ENCODE measurements at places on chromosomes 1 and 21.

DNA sequence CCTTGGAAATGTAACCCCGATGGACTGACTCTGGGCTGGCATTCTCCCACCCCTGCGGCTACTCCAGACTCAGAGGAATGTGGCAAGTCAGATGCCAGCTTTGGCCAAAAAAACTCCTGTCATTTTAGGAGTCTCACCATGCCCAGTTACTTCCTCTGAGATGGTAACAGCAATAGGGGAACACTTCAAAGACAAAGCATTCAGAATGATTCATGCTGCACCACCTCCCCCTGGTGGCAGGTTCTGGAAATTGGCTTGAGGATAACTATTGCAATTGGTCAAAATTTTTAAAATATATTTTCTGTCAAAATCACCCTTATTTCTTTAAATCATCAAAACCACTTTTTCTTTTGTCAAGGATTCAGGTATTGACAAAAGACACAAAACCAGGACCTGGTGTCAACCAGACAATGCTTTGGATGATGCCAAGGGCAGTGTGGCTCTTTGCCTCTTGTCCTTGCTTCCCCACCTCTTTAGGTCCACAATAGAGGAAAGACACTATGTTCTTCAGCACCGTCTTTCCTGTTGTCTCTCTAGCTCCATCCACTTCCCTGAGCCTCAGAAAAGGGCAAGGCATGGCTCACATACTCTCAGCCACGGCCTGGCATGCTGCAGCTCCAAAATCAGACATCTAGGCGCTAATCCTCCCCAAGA lies 9.9 kb upstream of the CDCA8 start:
- no peaks in the 10 kb centered on the region for H3K27me3 ChIP-seq
- H3K4me1 ChIP-seq, result no peaks in the 10 kb centered on the region
- peaks cover 37% of the 10 kb centered on the region for H3K36me3 ChIP-seq
- peak; percentile 83 for DNase-seq

GRCh38 chr1:248926401-248927182 lies 20.6 kb downstream of the PGBD2 start:
- DNase-seq, result no peak
- H3K4me3 ChIP-seq, result no peak overlapping the region
- H3K27me3 ChIP-seq, result no peaks in the 10 kb centered on the region
- no peak overlapping the region for H3K27ac ChIP-seq
- H3K4me1 ChIP-seq, result no peaks in the 10 kb centered on the region
- H3K36me3 ChIP-seq, result no peaks in the 10 kb centered on the region

DNA sequence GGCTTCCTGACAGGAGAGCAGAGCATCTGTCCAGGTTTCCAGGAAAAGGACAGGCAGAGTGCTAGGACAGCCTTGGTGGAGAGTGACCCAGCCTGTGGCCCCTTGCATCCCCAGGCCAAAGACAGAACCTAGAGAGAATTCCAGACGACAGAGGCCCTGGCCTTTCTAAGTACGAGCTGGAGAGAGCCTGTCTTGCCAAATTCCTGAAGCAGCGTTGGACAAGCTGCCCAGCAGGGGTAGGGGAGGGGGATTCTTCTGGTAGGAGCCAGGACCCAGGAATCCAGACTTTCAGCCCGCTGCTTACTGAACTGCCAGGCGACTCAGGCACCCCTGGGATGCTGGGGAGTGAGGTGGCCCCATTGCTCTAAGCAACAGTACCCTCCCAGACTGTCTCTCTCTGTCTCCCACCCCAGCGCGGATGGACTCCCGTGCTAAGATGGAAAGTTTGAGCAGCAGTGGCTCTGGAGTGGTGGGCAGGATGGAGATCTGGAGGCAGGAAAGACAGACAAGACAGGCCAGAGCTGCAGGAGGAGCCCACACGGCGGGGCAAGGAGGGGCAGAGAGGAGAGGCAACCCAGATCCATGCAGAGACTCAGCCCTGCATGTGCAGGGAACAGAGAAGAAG lies 8.8 kb upstream of the PEAR1 start:
- H3K4me1 ChIP-seq, result peaks cover 20% of the 10 kb centered on the region
- no peaks in the 10 kb centered on the region for H3K36me3 ChIP-seq
- DNase-seq, result peak; percentile 43
- H3K27ac ChIP-seq, result no peak overlapping the region
- H3K27me3 ChIP-seq, result peaks cover 41% of the 10 kb centered on the region

GRCh38 chr21:41258617-41259016 lies 58.0 kb upstream of the FAM3B start:
- H3K36me3 ChIP-seq, result no peaks in the 10 kb centered on the region
- DNase-seq, result no peak
- H3K4me1 ChIP-seq, result no peaks in the 10 kb centered on the region
- H3K27ac ChIP-seq, result no peak overlapping the region
- no peaks in the 10 kb centered on the region for H3K27me3 ChIP-seq

- no peaks in the 10 kb centered on the region for H3K36me3 ChIP-seq
- no peak within 1 kb of the TSS for H3K27ac ChIP-seq
- no peaks in the 10 kb centered on the region for H3K27me3 ChIP-seq
- no peak within 1 kb of the TSS for H3K4me3 ChIP-seq
These were observed at the start of gene GBP2 for GRCh38 chr1:89125913-89126580. GBP2 (minus strand) TSS chr1:89126114; CDS start chr1:89121966, 4,148 bp downstream.

DNA sequence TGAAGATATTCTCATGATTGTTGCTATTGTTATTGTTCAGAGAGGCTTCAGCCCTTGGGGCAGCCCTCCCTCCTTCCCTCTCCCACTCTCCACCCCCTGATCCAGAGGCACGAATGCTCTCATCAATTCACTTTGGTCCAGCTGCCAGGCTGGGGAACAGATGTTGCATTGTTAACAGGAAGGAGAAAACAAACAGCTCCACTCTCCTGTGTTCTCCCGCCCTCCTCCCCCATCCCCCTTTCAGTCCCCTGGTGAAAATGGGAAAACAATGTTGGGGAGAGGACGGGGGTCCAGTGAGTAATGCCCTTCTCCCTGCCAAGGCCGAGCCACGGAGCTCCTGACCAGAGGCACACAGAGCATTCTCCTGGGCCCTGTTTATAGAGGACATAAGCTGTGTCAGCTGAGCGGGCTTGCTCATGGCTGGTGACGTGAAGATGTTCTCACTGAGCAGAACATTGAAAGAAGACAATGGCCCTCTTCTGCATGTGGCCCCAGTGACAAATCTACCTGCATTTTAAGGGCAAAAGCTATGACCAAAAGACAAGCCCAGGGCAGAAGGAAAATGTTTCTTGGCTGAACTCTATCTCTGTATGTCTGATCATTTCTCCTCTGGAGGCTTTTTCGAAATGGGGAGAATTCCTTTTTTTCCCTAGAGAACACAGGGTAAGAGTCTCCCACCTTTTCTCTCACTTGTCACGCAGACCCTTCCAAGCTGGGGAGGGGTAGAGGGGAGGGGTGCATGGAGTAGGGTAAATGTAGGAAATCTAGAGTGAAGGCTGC lies 111.7 kb downstream of the GLUL start:
- H3K36me3 ChIP-seq, result no peaks in the 10 kb centered on the region
- DNase-seq, result peak; percentile 50
- no peaks in the 10 kb centered on the region for H3K4me1 ChIP-seq

DNA sequence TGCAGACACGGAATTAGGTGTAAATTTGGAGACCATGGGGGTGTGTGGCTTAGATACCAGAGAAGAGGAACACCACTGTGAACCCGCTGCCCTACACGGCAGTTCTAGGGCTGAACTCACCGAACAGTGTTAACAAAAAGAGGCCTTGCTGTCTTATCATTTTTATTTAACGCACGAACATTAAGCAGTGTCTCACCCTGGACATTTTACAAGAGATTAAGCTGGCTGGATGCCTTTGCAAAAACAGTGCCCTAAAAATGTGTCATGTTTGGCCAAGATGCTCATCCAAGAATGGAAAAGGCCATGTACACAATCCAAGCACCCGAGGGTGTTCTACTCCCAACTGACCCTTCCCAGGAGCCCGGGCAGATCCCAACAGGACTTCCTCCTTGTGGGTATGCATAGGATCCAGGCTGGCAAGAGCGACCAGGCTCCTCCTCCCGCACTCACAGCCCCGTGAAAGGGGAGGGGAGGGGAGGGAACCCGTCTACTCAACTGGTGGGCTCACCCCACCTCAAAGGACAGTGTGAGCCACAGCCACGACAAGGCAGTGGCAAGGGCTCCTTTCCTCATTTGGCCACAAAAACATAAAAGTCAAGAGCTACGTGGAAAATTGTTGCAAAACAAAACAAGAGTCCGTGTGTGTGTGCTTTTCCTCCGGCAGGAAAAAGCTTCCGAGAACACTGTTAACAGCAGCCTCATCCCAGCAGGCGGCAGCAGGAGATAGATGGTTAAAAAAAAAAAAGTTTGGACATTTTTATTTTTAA lies 20.3 kb downstream of the C2CD2 start:
- 0 out of 2 replicates have a peak, but pooled peaks cover under 1% of the 10 kb centered on the region for H3K4me1 ChIP-seq
- no peaks in the 10 kb centered on the region for H3K27me3 ChIP-seq
- H3K27ac ChIP-seq, result no peak overlapping the region
- no peaks in the 10 kb centered on the region for H3K36me3 ChIP-seq
- H3K4me3 ChIP-seq, result no peak overlapping the region

DNA sequence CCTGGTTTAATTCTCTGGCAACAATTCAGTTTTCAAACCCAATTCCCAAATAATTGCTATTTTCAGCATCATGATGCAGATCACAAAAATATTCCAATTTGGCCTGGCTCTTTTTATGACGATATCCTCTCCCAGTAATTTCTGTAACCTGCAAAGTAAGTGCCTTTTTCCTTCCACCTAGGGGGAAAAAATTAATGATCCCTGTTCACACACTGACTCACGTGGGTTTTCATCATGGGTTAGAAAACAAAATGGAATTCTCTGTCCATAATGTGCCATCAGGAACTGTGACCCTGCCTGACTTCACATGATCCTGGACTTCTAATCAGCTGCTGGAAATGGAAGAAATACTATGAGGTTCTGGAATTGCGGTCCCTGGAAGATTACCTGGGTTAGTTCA lies 24.5 kb downstream of the AK2 start:
- H3K27ac ChIP-seq, result no peak overlapping the region
- no peaks in the 10 kb centered on the region for H3K27me3 ChIP-seq
- no peak for DNase-seq
- H3K4me1 ChIP-seq, result no peaks in the 10 kb centered on the region

- no peak overlapping the region for H3K27ac ChIP-seq
- H3K27me3 ChIP-seq, result no peaks in the 10 kb centered on the region
- H3K4me1 ChIP-seq, result peaks cover 16% of the 10 kb centered on the region
- no peaks in the 10 kb centered on the region for H3K36me3 ChIP-seq
- no peak overlapping the region for H3K4me3 ChIP-seq
- no peak for DNase-seq
These were observed 15.8 kb downstream of the SLC45A3 start for GRCh38 chr1:205664399-205665017.

DNA sequence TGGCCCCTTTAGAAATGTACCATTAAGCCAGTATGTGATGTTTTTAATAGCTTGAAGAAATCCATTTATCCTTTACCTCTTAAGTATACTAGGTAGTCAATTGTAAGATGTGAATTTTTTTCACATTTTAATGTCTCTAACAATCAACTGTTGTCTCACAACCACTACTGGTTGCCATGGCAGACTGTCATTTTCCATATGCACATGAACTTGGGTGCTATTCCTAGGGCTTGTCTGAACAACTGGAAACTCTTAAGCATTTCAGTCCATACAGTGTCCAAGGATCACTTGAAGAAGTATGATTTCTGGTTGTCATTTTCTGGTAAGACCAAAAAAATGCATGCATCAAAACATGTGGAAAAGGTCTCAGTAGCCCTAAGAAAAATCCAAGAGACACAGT lies 315.1 kb downstream of the HHIPL2 start:
- H3K27ac ChIP-seq, result no peak overlapping the region
- DNase-seq, result no peak
- H3K27me3 ChIP-seq, result no peaks in the 10 kb centered on the region
- H3K4me1 ChIP-seq, result no peaks in the 10 kb centered on the region

DNA sequence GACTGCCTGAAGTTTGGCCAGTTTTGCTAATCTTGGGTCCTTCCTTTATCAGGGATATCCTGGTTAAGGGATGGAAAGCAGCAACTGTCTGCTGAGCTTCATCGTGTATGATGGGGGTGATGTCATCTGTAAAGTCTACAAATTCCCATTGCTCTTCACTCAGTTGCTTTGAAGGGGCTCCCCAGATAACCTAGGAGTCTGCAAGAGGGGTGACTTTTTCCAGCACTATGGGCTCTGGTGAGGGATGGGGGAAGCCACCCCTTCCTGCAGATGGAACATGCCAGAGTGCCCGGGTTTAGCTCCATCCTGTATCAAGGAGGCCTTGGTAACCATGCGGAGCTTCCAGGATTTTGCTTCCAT lies 28.4 kb downstream of the EDARADD start:
- no peaks in the 10 kb centered on the region for H3K27me3 ChIP-seq
- H3K36me3 ChIP-seq, result no peaks in the 10 kb centered on the region
- no peak overlapping the region for H3K27ac ChIP-seq
- H3K4me1 ChIP-seq, result peaks cover 11% of the 10 kb centered on the region

GRCh38 chr1:226635456-226635941 lies 86.9 kb downstream of the STUM start:
- H3K36me3 ChIP-seq, result no peaks in the 10 kb centered on the region
- DNase-seq, result no peak
- no peak overlapping the region for H3K27ac ChIP-seq
- H3K27me3 ChIP-seq, result no peaks in the 10 kb centered on the region

- H3K4me1 ChIP-seq, result peaks cover 1% of the 10 kb centered on the region
- peak overlapping the region; percentile 86 for H3K4me3 ChIP-seq
- DNase-seq, result peak; percentile 65
These were observed 10.5 kb upstream of the SPEN start for GRCh38 chr1:15836772-15837669.

DNA sequence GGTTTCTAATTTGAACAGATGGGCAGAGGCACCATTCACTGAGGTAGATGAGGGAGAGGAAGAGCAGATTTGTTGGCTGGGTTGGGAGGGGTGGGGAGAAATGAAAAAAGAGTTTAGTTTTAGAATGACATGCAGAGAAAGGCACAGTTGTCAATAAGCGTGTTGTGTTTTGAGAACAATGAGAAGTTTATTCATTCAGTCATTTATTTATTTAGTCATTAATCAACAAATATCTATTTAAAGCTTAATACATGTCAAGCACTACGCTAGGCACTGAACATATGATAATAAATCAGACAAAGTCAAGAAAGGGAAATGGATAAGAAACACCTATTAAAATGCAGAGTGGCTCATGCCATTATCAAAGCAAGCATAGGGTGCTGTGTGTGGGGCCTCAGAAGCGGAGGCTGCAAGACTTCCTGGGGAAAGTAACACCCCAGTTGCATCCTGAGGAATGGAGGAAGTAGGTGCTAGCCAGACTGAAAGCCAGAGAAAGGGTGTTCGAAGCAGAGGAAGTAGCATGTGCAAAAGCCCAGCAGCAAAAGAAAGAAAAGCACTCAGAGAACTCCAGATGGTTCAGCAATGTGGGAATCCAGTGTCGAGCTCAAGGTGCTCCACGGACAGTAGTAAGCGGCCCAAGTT lies 114.1 kb downstream of the RNF220 start:
- H3K4me1 ChIP-seq, result peaks cover 41% of the 10 kb centered on the region
- H3K36me3 ChIP-seq, result 0 out of 2 replicates have a peak, but pooled peaks cover 6% of the 10 kb centered on the region
- H3K27ac ChIP-seq, result peak overlapping the region; percentile 56
- no peak for DNase-seq
- no peak overlapping the region for H3K4me3 ChIP-seq

- H3K4me1 ChIP-seq, result peaks cover 39% of the 10 kb centered on the region
- H3K27me3 ChIP-seq, result no peaks in the 10 kb centered on the region
These were observed 1.1 kb downstream of the TXNIP start for GRCh38 chr1:145995148-145995881.

Measured in GM23338 (cell line).